ENCODE measurements at places on chromosomes 7 and 10. TPM values are rescaled to one million over a fixed set of nuclear protein-coding genes. Genes with fewer than 3 reads are reported as not detected.
A peak's percentile ranks its signal among the peaks of the same experiment; 100 is the strongest.

DNA sequence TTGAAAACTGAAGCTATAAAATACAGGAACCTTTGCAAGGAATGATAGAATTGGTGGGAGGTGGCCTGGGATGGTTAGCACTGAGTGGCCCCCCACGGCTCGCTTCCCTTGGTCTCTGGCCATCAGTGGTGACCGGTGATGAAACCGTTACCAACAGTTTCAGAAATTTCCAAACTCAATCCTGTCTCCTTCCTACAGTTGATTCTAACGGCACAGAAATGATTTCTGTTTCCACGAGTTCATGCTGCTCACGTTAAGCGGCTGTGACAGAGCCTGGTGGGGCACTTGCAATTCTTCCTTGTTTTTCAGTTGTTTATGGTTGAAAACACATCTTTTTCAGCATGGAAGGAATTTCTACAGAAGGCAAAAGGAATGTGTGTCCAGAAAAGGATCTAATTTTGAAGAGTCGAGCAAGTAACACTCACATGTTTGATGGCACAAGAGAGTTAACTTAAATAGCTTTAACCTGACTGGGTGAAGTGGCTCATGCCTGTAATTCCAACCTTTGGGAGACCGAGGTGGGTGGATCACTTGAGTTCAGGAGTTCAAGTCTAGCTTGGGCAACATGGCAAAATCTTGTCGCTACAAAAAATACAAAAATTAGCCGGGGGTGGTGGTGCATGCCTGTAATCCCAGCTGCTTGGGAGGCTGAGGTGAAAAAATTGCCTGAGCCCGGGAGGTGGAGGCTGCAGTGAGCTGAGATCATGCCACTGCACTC, 100.1 kb downstream of the DNAJB6 start:
- H3K4me3 ChIP-seq: no peak overlapping the region
- H3K27ac ChIP-seq: peak overlapping the region; percentile 46
- DNase-seq: no peak

Gene SLC25A40
- 55.7 TPM for total RNA-seq

DNA sequence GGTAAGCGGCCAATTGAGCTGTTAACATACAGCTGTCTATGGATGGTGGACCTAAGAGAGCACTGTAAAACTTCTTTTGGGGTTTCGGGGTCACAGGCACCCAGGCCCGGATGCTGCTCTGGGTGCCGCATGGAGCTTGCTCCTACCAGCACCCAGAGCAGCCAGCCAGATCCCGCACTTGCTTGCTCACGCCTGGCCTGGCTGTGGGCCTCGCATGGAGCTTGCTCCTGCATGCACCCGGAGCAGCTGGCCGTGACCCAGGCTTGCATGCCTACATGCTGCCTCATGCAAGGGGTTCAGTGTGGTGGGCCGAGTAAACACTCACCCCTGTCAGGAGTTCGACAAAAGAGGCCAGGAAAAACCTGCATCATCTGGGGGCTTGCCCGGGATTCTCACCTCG, 896.9 kb downstream of the SORCS1 start:
- no peak overlapping the region for H3K4me3 ChIP-seq
- H3K4me1 ChIP-seq: no peaks in the 10 kb centered on the region
- H3K27ac ChIP-seq: no peak overlapping the region
- no peaks in the 10 kb centered on the region for H3K27me3 ChIP-seq

DNA sequence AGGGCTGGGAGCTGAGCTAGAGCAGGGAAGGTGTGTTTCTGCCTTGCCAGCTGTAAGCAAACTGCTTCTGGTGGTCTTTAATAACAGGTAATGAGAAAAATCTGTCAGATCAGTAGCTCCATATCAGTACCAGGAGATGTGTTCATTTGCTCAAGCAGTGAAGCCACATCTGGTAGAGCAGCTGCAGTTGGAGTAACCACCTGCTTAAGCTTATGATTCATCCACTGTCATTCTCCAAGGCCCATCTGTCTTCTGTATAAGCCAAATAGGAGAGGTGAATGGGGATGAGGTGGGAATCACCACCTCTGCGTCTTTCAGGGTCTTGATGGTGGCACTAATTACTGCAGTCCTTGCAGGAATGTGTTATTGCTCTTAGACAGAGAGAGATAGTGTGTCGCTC, 18.4 kb upstream of the COBL start:
- no peak overlapping the region for H3K27ac ChIP-seq
- DNase-seq: no peak
- H3K4me1 ChIP-seq: no peaks in the 10 kb centered on the region

GRCh38 chr7:15821484-15822427, 135.3 kb upstream of the MEOX2 start:
- no peak for DNase-seq
- no peaks in the 10 kb centered on the region for H3K36me3 ChIP-seq

DNA sequence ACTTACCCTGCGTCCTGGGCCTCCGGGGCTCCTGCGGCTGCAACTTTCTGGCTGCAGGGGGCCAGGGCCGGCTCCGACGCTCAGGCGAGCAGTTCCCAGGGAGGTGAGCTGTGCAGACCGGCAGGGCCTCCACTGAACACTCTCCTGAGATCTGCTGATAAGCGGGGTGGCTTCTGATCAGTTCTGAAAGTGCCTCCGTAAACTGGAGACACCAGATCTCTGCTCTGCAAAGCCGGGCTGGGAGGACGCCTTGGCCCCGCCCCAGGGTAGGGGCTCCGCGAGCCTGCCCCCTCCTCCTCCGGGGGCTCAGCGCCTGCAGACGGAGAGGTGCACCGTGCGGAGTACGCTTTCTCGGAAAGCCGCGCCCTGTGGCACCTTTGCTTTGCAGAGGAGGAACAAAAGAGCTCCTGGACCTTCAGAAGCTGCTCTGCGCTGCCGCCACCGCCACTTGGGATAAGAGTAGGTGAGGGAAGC, 141.3 kb upstream of the VKORC1L1 start:
- DNase-seq: peak; percentile 39
- H3K4me1 ChIP-seq: peaks cover 8% of the 10 kb centered on the region
- peaks cover 5% of the 10 kb centered on the region for H3K36me3 ChIP-seq
- peak overlapping the region; percentile 10 for H3K4me3 ChIP-seq
- no peak overlapping the region for H3K27ac ChIP-seq

DNA sequence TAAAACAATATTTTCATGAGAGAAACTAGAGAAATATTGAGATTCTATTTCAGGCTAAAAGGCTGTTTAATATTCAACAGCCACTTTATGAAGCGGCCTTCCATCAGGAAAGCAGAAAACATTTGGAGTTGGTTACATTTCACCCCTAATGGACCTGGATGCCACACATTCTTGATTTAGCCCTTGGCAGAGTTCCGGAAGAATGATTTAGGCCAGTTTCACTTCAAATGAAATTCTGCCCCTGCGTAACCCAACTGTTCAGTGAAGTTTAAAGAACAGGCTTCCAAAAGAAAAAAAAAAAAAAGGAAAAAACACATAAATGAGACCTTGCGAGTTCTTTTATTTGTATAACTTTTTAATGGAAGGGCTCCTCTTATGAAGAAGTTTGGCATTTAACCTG, 239.2 kb upstream of the AKR1E2 start:
- H3K27me3 ChIP-seq: peaks cover 16% of the 10 kb centered on the region
- H3K36me3 ChIP-seq: no peaks in the 10 kb centered on the region
- H3K4me3 ChIP-seq: no peak overlapping the region
- no peak overlapping the region for H3K27ac ChIP-seq
